ENCODE measurements at places on chromosomes 5 and 9.

GRCh38 chr9:80906728-80907127, 782.6 kb downstream of the TLE1 start:
- no peak for DNase-seq

DNA sequence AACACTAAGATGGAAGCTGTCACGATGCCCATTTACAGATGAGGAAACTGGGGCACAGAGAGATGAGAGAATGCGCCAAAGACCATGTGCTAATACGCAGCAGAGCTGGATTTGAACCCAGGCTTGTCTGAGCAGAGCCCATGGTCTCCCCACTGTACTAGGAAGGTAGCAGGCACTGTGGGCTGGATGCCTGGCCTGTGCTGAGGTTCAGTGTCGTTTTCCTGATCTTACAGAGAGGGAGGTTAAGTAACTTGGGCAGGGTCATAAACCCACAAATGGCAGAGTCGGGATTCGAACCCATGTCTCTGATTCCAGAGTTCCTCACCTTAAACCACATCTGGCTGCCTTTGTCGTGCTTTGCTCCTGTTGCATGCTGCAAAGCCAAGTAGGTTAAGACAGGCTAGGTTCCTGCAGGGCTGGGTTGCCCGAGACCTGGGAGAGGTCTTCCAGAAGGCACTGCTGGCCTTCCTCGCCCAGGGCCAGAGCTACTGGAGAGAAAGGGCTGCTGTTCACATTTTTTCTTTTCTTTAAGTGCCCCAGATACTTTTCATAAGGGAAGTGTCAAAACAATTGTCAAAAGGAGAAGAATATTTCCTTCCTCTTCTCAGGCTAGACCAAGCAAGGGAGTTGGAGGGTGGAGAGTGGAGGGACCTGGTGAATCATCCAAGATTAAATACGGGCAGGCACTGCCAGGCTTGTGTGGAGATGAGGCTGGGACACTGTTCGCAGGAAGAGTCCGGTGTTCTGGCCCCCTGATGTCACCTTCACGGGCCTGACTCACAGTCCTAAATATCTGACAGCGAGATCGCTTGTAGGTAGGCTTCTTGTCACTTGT, 3.2 kb downstream of the NEK6 start:
- DNase-seq = no peak

DNA sequence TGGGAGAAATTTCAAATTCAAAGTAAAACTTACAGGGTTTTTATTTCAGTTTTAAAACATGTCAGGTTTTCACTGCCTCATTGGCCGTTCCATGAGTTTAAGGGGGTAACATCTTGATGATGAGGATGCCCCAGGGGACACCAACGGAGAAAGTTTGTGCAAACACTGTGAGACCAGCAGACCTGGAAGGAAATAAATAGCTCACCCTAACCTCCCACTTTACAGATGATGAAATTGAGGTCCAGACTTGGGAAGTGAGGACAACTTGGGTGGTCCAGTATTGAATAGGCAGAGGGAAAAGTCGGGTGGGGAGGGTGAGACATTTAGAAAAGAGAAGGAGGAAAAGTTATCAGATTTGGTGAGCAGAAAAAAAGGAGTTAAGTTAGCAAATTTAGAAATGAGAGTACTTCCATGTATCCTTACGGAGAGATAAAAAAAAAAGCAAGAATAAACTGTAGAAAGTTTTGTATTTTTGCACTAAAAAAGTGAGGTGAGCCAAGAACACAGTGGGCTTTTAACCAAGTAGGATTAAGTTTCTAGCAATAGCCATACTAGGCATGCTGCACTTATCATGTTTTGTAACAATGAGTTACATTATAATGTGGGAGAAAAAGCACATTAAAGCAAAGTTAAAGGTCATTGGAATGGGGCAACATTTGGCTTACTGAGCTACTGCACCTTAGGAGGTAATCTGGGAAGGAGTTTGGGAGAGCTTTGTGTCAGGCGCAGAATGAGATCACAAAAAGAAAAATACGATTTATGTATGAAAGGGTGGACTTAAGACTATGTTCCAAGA, 125.1 kb downstream of the GAS1 start:
- DNase-seq = no peak

- no peak for DNase-seq
Observed at GRCh38 chr5:157562111-157562581, 13.4 kb downstream of the ADAM19 start.

- DNase-seq = no peak
Observed at GRCh38 chr5:95741458-95741857, 10.3 kb downstream of the RHOBTB3 start.

DNA sequence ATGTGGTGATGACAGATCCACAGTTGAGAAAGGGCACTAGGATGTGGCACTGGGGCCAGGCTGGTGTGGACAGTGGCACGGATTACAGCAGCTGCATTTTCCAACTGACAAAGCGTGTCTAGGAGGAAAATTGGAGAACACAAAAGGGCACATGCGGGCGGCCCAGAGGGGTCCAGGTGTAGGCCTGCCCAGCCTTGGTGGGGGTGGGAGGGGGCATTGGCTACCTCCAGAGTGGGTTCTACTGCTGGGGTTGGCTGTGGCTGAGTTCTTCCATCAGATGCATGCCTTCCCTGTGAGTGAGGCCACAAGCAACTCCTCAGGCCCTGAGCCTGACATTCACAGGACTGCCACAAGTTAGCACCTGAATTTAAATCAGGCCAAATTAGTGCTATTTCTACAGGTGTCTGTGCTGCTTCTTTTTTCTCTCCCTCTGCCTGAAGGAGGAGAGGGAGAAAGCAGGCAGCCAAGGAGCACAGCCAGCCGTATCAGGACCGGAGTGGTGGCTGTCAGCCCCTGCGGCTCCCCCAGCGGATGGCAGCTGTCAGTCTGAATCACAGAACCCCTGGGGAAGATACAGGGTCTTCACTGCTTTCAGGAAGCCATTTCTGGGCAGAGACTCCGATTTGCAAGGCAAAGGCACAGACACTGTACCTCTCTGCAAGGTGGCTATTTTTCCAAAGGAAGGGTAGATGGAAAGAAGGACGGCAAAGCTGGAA, 464.2 kb downstream of the SPOCK1 start:
- no peak for DNase-seq

DNA sequence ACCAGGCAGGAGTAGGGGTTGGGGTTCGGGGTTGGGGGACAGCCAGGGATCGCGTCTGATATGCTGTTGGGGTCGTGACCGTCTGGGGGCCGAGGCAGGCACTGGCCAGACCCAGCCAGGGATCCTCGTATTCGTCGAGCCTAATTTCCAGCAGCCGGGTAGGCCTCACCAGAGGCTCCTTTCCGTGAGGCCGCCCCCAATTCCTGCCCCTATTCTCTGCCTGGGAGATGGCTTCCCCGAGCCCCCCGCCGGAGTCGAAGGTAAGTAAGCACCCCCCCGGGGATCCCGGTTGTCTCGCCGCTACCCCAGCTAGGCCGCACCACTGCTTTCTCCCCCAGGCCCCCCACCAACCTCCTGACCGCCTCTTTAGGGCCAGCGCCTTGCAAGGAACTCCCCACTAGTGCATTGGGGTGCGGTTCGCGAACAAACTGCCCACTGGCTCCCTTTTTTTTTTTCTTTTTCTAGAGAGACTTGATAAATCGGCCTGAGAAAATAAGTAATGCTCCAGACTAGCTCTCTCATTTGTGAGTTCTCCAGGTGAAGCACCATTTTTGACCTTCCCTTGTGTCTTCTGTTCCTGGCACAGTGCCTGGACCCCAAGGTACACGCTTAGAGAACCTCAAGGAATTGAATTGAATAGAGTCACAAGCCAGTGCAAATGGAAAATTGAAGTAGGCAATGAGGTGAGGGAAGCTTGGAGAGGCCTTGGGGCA, 435 bp downstream of the ZNF189 start:
- peak; percentile 35 for DNase-seq

GRCh38 chr9:95459851-95460517, 56.8 kb downstream of the PTCH1 start:
- DNase-seq = no peak

- no peak for DNase-seq
Observed at GRCh38 chr9:112971415-112971814, 40.6 kb downstream of the ZNF883 start.

- DNase-seq = no peak
Observed at GRCh38 chr9:125700791-125701190, 6.2 kb downstream of the MAPKAP1 start.

GRCh38 chr5:40606077-40606765, 73.5 kb upstream of the PTGER4 start:
- no peak for DNase-seq

- DNase-seq = no peak
Observed at GRCh38 chr9:16205455-16205854, 652.6 kb downstream of the CCDC171 start.

DNA sequence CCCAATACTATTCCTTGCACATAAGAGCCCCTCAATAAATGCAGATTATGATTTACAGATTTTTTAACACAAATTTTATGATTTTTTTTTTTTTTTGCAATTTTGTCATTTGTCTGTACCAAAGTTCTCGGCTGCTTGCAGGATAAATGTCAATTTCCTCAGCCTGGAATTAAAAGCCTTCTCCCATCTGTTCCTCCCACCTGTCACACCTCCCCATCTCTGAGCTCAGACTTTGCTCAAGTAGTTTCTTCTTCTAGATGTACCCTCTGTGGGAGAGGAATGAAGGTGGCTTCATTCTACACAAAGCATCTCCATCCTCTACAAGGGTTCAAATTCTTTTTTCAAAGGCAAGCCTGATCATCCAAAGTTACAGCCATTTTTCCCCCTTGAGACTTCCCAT, 153.7 kb upstream of the GRAMD2B start:
- no peak for DNase-seq

GRCh38 chr9:116674210-116674980, 12.7 kb upstream of the TRIM32 start:
- no peak for DNase-seq

DNA sequence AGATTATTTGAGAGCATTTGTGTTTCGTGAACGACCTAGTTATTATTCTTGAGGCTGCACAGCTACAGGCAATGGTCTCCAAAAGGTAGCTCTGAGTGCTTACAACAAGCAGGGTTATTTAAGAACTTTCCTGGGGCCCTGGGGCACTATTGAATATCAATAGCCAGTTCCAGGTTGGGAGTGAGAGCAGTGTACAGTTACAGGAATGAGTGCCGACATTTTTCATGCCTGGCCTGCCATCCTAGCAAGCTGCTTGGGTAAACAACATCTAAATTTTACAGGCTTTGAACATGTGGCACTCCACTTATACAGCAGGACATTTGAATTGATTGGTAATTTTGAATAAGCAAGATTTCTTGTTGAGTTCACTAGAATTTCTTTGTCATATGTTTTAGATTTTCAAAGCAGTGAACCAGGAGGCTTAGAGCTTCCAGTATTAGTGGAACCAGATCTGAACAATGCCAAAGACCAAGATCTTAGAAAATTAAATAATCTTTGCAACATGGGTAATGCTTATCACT, 171.9 kb upstream of the GDNF start:
- no peak for DNase-seq

GRCh38 chr5:111934511-111934910, 177.5 kb upstream of the NREP start:
- DNase-seq = no peak

GRCh38 chr9:72313507-72313906, 51.5 kb downstream of the ZFAND5 start:
- DNase-seq = no peak

- DNase-seq = no peak
Observed at GRCh38 chr5:132838516-132839282, 8.3 kb upstream of the SHROOM1 start.

DNA sequence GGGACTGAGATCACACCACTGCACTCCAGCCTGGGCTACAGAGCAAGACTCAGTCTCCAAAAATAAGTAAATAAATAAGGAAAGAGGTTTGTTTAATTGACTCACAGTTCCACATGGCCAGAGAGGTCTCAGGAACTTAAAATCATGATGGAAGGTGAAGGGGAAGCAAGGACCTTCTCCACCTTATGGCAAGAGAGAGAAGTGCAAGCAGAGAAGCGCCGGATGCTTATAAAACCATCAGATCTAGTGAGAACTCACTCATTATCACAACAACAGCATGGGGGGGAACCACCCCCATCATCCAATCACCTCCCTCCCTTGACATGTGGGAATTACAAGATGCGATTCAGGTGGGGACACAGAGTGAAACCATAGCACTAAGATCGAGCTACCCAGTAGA, 22.8 kb upstream of the RGMB start:
- DNase-seq = no peak

GRCh38 chr9:108663422-108663821, 192.4 kb downstream of the ACTL7B start:
- no peak for DNase-seq

GRCh38 chr5:82050955-82051354, 79.1 kb downstream of the ATG10 start:
- no peak for DNase-seq

DNA sequence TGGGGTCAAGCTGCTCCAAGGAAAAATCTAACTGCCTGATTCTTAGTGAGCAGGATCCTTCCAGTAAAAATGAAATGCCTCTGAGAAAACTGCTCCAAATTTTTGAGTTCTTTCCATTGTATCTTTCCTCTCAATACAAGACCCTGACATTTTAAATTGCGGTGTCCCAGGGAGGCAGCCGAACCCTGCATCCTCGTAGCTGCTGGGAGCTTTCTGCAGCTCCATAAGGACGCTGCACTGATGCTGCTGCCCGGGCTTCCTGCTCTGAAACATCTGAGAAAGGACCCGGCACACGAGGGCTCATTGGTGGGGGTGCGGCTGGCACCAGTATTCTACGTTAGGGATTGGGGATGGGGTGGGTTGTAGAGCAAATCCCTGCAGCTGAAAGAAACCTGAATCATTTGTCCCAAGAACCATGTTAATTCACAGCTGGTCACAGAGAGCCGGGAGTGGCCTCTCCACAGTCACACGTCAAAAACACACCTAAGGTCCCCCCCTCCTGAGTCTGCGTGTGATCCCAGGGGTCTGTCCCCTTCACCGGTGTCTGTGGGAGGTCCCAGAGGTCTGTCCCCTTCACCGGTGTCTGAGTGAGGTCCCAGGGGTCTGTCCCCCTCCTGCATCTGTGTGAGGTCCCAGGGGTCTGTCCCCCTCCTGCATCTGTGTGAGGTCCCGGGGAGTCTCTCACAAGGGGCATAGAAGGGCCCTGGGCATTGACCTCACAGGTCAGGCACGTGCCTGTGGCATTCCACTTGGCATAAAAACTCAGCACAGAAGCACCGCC, 63.4 kb upstream of the ZNF354B start:
- no peak for DNase-seq

GRCh38 chr5:32489791-32490562, 45.4 kb upstream of the ZFR start:
- peak; percentile 79 for DNase-seq

DNA sequence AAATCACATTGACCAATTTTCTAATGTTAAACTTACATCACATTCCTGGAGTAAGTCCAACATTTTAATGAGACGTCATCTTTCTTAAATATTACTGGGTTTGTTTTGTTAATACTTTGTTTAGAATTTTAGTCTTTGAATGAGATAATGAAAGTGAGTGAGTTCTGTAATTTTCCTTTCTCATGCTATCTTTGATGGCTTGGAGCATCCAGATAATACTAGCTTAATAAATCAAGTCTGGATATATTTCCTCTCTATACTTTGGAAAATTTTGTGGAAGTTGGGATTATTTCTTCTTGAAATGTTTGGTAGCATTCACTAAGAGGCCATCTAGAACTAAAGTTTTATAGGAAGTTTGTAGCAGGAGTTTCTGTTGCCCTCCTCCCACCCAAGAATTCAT, 90.8 kb upstream of the IL7R start:
- no peak for DNase-seq

GRCh38 chr5:41408676-41409443, 101.5 kb downstream of the PLCXD3 start:
- no peak for DNase-seq

- no peak for DNase-seq
Observed at GRCh38 chr5:115575167-115576070, 26.9 kb downstream of the TICAM2 start.

- DNase-seq = no peak
Observed at GRCh38 chr5:106086352-106086751, 1584.4 kb downstream of the EFNA5 start.

Data from mesothelial cell of epicardium (in vitro differentiated cells).